ENCODE measurements at places on chromosomes 5 and 9. TPM values are rescaled to one million over a fixed set of nuclear protein-coding genes. Genes with fewer than 3 reads are reported as not detected.

The OGN gene
- total RNA-seq, result not detected

The SH2D3C gene
- 94.0 TPM for total RNA-seq

GRCh38 chr5:64838803-64839202 is 70.1 kb downstream of the CWC27 start:
- DNase-seq, result no peak

GRCh38 chr9:132637351-132637750 is 32.4 kb downstream of the DDX31 start:
- no peak for DNase-seq

GRCh38 chr9:128409978-128410377 is 10.7 kb upstream of the CERCAM start:
- DNase-seq, result no peak

- no peak for DNase-seq
Observed at GRCh38 chr9:75041041-75041440, 12.9 kb upstream of the CARNMT1 start.

GRCh38 chr9:124010303-124010664 is 1.3 kb upstream of the LHX2 start:
- no peak for DNase-seq

- no peak for DNase-seq
Observed at GRCh38 chr5:74865256-74865803, 857 bp downstream of the FAM169A start.

- DNase-seq, result no peak
Observed at GRCh38 chr9:98465799-98466198, 210.3 kb upstream of the TBC1D2 start.

GRCh38 chr5:138658676-138659075 is 83.5 kb upstream of the HSPA9 start:
- DNase-seq, result no peak

DNA sequence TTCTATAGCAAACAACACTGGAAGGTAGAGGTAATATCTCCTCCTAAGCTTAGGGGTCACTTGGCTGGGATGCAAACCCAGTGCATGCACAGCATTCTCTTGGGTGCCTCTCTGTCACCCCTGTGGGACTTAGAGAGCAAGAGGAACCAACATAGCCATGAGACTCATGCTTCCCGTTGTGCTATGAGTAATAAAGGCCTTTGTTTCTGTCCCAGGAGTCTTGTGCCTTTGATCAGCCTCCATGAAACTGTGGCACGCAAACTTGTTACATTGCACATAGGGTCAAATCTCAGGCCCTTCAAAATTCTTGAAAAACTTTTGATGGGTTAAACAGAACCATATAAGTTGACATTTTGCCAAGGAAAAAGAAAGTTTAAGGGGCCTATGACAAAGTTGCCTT is 272.8 kb downstream of the TAF11L14 start:
- DNase-seq, result no peak

DNA sequence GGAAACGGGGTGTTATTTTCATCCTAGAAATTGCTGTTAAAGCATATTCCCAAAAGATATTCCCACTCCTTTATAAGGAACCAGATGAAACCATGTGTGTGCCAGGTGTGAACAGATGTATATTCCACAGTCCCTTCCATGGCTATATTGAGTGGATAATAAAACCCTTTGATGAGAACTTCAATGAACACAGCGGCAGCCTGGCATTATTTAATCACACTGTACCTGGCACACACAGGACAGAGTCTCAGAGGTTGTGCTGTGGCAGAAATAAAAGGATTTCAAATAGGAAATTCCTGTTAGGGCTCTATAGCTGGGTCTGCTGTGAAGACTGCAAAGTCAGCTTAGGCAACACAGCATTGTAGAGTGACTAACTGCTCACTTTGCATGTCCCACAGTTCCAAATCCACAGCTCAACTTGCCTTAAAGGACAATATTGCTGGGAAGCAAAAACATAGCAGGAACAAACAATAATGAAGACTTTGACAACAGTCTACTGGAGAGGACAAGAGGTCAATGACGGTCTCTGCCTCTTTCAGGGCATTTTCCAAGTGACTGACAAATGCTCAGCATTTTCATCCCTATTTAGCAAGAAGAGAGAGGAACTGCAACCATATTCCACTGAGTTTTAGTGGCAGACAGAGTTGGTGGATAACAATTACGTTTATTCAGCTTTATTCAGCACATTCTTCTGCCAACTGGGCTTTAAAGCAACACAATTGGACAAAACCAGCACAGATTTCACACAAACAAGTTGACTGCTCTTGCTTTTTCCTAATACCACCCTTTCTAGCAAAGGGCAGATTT is 255.7 kb upstream of the RGMB start:
- DNase-seq, result no peak

All from glomerular endothelial cell (primary cell).